ENCODE measurements at places on chromosomes 4 and X.
A peak's percentile ranks its signal among the peaks of the same experiment; 100 is the strongest.

DNA sequence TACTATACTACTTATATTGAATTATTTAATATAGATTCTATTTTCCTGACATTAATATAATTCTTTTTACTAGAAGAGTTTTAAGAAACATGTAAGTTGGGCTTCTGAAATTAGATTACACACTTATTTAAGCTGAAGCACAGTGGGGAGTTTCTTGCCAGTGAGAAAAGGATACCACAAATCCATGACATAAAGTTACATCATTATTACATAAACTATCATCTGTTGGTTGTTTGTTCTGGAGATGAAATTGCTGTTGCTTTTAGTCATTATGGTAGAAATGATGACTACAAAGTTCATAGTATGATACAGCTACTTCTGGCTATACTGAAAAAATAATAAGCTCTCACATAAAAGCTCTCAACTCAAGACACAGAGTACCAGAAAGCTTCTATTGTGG, 880.4 kb downstream of the PCDH18 start:
- DNase-seq = no peak

DNA sequence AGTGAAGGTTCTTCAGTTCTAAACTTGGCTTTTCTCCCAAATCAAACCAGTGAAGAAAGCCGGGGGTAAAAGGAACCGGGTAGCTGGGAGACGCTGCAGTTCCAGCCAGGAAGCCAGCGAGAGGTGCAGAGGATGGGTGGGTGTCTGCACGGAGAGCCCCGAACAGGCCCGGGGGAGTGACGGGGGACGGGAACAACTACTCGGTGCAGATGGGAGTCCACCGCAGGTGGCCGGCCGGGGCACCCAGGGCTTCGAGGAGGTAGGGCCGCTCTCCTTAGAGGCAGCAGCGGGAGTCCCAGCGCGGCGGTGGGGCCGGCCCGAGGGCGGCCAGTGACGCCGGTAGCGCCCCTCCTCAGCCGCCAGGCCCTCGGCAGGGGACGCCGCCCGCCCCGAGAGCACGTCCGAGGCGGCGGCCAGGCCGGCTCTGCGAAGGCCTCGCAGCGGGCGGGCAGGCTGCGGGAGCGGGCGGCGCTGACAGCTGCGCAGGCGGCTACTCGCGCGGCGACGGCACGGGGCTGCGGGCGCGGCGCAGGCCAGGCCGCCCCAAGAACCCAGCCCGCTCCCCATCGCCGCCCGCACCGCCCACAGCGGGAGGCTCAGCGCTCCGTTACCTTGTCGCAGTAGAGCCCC, 449 bp downstream of the FBXL5 start:
- no peak for DNase-seq

DNA sequence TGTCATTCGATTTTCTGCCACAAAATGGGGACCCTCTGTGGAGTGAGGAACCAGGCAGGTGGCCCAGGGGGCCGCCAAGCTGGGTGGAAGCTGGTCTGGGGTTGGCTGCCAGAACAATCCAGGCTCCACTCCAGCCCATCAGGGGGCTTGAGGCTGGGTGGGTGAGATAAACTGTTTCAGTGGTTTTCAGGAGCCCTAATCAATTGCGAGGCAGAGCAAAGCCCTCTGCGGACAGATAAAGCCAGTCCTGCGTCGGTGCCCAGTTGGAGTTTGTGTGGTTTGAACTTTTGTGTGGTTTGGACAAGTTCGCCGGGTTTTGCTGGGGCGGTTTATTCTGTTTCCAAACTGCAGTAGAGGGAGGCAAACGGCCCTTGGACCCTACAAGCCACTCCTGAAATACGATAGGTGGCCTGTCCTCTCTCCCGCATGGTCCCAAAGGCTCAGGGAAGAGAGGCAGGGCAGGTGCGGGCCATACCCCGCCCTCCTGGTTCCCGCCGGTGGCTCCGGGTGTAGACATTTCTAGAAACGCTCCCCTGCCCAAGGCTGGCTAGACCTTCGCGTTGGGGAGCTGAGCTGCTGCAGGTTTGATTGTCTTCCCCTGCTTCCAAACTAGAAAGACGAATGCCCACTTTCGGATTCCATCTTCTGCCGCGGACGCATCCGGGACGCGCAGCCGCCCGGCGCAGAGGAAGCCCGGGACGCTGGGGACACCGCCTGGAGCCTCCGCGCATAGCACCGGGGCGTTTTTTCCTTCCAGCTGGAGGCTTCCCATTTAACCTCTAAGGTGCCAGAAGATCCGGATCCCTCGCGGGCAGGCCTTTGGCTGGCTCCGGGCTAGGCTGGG, 169.0 kb upstream of the BCOR start:
- peak; percentile 36 for DNase-seq

DNA sequence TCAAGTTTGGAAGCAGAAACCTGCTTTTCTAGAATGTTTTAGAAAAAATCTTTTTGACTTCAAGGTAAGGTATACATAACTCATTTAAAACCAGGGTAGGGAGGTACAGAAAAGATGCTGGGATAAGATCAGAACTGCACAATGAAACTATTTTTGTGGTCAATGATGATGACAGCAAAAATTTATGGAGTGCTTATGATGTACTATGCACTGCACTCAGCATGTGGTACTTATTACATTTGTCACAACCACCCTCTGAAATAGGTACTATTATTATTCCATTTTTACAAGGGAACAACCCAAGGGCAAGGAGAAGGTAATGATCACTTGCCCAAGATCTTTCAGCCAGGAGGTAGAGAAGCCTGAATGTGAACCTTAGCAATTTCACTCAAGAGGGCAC, 8.0 kb downstream of the GPM6B start:
- DNase-seq = no peak

GRCh38 chr4:146275370-146275769, 61.0 kb downstream of the REELD1 start:
- DNase-seq = no peak

- DNase-seq = no peak
Measured at GRCh38 chr4:14277505-14277904, 650.0 kb upstream of the BOD1L1 start.

DNA sequence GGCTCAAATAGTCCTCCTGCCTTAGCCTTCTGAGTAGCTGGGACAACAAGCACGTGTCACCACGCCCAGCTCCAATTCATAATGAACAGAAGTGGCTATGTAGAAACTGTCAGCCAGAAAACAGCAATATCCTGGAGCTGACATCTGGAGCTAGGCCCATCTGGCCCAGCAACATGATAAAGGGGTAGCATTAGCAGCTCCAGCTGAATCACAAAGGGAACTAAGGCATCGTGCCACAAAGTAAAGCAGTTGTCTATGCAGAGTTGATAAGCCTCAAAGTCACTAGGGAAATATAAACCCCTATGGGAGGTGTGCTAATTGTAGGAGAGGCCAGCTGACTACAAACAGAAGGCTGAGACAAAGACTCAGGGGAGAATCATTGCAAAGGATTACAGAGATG, 270.5 kb upstream of the GPC4 start:
- no peak for DNase-seq

DNA sequence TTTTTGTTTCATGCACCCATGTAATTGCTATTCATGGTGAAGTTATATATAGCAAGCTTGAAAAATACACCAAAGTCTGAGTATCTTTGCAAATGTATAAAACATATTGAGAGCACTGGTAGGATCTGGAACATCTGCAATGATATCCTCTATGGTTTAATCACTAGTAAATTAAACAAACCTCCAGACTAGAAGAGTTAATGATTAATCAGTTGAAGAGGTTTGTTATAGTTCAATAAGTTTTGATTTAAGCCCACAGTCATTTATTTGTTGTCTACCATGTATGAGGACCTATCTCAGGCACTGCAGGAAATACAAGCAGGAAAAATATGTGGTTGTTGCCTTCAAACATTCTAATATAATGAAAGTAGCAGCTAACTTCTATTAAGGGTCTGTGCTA, 16.5 kb downstream of the CYBB start:
- no peak for DNase-seq

DNA sequence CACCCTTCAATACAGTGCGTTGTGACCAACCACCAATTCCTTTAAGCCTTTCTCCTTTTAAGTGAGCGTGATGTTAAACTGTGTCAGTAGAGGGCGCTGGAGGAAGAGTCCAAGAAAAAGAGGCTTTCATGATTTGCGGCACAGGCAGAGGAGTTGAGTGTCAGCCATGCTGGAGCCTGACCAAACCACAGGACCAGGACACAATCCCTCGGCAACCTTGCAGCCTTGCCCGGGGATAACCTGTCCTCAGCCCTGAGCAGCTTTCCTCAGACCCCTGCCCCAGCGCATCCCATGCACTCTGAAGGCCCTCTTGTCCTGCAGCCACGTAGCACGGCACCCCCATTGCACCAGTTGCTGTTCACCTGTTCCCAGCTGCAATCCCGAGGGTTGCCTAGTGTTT, 53.5 kb upstream of the SMIM31 start:
- DNase-seq = no peak

DNA sequence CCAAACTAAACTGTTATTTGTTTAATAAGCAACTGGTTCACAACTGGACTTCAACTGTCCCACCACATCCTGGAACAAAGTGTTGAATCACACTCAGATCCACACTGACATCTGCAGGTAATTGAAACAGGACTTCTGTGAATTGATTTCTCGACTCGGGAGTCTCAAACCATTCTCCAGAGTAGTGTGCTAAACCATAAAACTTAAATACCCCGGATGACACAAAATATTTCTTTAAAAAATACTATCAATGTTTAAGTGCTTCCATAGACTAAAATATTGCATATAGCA, 95.4 kb upstream of the PLAC1 start:
- DNase-seq = no peak

- DNase-seq = no peak
Measured at GRCh38 chr4:151316645-151317044, 8.8 kb downstream of the SH3D19 start.

DNA sequence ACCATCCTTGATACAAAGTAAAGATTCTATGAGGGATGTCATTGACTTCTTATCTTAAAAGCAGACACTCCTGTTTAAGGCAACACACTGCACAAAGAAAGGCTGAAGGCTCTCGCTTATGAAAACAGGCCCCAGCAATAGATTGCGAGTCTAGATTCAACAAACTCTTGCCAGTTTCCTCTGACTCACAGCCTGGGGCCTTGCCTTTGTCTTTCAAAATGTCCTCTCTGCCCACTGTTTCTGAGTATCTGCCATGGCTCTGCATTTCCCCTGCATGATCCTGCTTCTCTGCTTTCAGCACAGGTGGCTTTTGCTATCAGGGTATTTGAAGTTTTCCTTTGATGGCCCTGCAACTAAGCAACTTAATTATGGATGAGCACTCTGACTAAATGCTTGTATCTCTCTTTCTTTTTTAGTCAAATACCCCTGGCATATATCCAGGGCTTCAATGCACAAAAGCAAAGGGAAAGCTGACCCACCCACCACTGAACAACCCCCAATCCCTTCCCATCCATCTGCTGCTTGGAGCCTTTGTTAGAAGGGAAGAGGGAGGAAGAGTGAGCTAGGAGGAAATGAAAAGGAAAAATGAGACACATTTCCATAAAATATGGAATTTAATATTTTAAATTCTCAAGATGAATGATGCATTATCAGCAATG, 32.2 kb downstream of the NDP start:
- no peak for DNase-seq

DNA sequence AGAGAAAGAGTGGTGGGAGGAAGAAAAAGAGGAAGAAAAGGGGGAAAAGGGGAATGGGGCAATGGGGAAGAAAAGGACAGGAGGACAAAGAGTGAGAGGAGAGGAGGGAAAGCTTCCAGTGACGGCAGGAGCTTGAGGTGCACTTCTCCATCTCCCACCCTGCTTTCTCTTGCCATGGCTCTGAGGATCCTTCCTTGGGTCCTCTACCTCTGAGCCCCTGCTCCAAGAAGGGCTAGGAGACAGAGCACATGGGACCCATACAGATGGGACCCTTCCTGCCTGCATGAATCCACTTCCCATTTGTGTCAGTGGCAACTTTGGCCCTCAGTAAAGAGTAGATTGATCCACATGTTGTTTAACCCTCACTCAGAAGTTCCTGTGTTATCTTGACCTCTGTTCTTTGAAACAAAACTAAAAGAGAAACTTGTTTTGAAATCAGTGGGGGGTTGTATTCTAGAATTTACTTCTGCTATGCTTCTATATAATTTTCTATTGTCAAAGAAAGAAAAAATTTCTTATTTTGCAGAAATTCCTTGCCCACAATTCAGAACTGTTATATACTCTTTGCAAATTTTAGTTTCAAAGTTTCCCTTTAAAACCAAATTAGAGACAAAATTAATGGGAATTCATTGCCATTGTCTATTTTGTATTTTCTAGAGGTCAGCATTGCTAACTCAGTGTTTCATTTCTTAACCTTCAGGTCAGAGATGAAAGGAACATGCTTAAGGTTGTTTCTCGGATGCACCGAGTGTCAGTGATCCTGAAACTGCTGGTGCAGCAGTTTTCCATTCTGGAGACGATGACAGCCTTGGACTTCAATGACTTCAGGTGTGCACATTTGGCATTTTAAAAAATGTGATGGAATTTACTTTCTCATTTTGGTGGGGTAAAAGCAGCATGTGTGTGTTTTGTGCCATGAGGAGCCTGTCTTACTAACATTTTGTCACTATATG, 5.0 kb downstream of the TDO2 start:
- no peak for DNase-seq

GRCh38 chr4:109994415-109994827, 81.7 kb downstream of the EGF start:
- DNase-seq = no peak

GRCh38 chr4:11505221-11505971, 76.7 kb upstream of the HS3ST1 start:
- no peak for DNase-seq

GRCh38 chr4:54541426-54542118, 116.2 kb upstream of the KIT start:
- no peak for DNase-seq

DNA sequence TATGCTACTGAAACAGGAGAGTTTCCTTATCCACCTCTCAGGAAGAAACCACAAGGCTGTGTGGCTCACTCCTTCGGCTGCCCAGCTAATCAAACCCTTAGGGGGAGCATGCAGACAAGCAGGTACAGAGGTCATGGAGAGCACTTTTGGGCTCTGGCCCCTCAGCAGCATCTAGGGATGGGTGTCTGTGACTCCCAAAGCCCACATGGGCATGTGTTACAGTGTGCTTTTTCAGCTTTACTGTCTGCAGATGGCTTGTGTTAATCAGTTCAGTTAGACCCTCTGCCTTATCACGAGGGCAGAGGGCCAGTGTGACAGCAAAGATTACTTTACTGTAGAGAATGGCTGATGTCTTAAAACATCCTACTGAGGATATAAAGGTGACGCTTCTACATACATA, 447.4 kb downstream of the PCDH10 start:
- DNase-seq = no peak

- DNase-seq = no peak
Measured at GRCh38 chr4:173518425-173519102, 11.5 kb downstream of the HAND2 start.

DNA sequence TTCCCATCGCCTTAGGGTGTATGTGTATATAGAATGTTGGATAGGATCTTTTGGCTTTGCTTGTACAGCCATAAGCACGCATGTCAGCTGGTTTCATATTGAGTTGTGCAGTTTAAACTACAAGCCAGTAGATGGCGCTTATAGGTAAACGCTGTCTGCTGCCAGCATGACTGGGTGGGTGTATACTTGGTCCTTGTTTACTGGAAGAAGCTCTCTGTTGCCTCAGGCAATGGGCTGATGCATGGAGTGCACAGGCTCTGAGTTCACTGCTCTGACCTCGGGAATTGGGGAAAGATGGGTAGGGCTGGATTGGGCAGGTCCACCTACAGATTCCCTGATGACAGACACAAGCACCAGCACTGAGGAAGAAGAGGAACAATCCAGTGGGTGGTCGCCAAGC, 831.5 kb downstream of the STIM2 start:
- DNase-seq = no peak

All from NCI-H774 (cell line).